ENCODE measurements at places on chromosomes 6 and 20.

GRCh38 chr6:131068165-131068564 lies 5.1 kb upstream of the EPB41L2 start:
- no peak for DNase-seq

DNA sequence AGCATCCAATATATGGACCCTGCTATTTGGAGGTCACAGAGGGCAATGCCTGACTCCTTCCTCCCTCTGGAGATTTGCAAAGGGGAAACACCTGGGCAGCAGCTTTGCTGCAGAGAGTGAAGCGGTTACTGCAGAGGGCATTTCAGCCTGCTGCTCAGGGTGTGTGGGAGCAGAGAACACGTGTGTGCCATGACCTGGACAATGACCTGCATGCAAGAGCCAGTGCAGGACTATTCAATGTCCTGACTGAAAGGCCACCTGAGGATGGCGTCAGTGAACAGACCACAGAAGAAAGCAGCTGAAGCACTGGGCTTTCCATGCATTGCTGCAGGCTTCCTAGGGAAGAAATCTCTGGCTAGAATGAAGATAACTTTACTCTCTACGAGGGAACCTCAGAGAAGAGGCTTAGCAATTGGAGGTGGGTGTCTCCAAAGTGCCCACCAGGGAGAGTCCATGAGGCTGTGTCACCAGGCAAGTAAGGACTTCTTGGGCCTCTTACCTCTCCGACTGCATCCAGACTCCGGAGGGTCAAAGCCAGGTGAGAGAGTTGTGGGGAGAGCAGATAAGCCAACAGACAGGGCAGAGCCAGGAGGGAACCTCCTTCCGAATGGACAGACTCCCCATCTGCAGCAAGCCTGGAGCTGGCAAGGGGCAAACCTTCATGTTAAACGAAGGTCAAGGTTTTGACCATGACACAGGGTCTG lies 52.9 kb upstream of the PMEPA1 start:
- DNase-seq, result no peak

DNA sequence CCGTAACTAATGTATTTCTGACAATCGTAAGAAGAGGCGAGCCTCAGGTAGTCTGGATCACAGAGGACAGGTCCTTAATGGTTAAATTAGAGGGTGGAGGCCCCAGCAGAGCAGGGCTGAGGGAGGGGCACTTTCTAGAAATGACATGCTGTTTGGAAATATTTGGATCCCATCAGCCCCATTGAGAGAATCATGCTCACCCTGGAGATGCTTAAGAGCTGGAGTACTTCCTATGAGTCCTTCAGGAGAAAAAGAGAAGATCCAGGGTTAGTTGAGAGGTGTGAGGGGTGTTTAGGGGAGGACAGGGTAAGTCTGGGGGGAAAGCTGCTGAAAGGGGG lies 123.0 kb downstream of the TCP11 start:
- DNase-seq, result no peak

GRCh38 chr6:89471287-89471867 lies 38.4 kb downstream of the ANKRD6 start:
- DNase-seq, result no peak

- no peak for DNase-seq
Observed at GRCh38 chr20:48638546-48638945, 189.3 kb downstream of the PREX1 start.

All from transverse colon (tissue), 4 donors.